Posterior cingulate gyrus (tissue), 11 donors: ENCODE measurements at places on chromosomes 4 and X.

DNA sequence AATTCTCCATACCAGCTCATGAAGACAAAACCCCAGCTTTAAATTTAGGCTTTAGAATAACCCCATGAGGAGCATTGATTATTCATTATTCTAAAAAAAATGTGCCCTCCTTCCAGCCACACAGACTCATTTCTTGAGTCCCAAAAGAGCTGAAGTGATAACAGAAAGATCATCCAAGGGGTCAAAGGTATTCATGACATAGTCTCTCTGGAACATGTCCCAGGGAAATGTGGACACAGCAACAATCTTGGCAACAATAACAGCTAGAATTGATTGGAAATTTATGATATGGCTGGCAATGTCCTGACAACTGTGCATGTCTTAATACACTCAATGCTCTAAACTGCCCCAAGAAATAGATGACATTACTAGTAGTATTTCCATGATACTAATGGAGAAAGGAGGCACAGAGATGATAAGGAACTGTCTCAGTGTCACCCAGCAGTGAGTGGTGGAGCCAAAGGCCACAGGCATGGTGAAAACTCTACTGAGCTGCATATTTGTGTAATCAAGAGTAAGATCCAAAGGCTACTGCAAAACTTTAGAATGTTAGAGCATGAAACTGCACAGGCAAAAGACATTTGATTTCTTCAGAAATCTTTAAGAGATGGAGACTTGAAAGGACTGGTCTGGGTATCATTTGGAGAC lies 37.3 kb upstream of the XAGE1B start:
- no peak for DNase-seq

DNA sequence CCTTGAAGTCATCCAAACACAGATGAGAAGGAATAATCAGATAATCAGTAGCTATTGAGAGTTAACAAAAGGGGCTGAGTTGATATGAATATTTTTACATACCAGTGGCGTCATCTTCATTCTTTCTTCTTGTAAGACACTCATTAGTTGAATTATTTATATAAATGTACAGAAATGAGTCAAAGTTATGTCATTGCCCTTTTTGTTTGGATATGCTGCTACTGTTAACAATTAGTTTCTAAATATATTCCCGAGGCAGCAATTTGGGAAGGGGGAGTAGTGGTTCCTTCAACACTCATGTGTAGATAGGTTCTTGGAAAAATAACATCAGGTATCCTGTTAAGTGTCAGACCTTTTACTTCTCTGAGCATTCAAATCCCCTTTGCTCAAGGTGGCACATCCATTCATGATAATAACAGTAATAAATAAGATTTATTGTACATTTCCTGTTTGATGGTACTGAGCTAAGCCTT lies 436.6 kb downstream of the SPRY1 start:
- DNase-seq, result no peak

DNA sequence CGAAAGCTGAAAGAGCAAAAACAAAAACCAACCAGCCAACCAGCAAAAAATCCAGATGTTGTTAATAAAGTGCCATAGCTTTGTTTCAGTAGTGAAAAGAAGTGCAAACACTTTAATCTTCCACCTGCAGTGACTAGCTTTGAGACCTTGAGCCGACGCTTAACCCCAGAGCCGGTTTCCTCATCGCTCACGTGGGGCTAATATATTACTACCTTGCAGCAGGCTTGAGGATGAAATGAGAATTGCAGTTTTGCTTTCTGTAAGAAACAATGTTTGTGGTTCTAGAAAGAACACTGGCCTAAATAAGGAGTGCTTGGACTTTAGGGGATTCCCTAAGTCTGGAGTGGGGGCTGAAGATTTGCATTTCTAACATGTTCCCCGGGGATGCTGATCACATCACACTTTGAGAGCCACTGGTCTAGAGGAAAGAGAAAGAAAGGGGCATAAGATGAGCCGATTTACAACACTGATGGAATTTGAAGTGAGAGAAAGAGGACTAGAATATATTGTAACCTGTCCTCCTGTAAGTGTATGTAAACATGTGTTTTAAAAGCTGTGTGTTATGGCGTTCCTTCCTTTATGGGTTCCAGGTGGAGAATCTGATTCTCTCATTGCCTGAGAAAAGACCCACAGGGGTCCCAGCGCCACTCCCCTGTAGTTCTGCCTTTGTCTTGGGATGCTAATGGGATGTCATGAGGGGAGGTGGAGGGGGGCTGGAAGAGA lies 1.4 kb downstream of the FGF2 start:
- DNase-seq, result no peak

GRCh38 chrX:136963973-136964372 lies 69.8 kb downstream of the GPR101 start:
- DNase-seq, result no peak

- DNase-seq, result no peak
These were observed 20.9 kb downstream of the SGMS2 start for GRCh38 chr4:107845681-107846080.

GRCh38 chrX:40331762-40332161 lies 234.0 kb upstream of the BCOR start:
- no peak for DNase-seq

DNA sequence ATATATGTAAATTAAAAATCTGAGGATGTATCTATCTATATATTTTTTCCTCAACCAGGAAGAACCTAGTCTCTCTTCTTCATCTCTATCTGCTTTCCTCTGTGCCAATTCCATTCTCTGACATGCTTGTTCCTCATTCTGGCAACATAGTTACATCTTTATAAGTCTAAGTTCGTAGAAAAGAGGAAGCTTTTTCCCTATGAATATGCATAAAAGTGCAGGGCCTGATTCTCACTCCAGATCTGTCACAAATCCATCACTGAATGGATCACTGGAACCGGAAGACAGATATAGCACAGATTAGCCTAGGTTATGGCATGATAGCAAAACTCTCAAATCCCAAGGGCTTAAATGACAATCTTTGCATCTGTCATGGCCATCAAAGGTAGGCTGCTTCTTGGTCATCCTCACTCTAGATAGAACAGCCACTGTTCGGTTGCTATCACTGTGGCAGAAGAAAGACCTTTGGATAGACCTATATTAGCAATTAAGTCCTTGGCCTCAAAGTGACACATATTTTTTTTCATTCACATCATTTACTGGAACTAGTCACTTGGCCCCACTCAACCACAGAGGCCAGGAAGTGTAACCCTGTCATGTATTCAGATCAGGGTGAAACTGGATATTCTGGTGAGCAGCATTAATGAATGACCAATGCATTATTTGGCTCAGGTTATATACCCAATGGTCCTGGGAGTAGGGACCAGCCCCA lies 22.2 kb downstream of the DTHD1 start:
- DNase-seq, result no peak

GRCh38 chrX:12145402-12145801 lies 7.1 kb downstream of the FRMPD4 start:
- no peak for DNase-seq

- no peak for DNase-seq
These were observed 521.8 kb upstream of the DIPK2B start for GRCh38 chrX:45722471-45722870.

- no peak for DNase-seq
These were observed 159.3 kb downstream of the DCAF12L1 start for GRCh38 chrX:126393284-126393683.

GRCh38 chr4:5003372-5003857 lies 15.8 kb downstream of the CYTL1 start:
- no peak for DNase-seq

DNA sequence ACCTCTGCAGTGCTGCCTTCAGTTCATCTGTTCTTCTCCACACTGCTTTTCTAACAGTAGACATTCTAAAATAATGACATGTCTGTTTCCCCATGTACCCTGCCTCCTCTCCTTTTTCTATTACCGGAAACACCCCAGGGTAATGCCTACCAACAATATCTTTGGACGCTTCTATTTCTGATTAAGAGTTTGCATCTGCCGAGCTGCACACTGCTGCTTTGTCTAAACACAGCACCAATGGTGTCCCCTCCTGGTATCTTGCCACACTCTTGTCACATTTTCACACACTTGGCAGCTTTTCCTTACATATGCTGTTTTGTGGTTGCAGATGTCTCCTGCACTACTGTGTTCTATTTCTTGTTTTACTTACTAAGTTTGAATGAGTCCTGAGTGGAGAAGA lies 288.8 kb downstream of the GRIA2 start:
- no peak for DNase-seq

DNA sequence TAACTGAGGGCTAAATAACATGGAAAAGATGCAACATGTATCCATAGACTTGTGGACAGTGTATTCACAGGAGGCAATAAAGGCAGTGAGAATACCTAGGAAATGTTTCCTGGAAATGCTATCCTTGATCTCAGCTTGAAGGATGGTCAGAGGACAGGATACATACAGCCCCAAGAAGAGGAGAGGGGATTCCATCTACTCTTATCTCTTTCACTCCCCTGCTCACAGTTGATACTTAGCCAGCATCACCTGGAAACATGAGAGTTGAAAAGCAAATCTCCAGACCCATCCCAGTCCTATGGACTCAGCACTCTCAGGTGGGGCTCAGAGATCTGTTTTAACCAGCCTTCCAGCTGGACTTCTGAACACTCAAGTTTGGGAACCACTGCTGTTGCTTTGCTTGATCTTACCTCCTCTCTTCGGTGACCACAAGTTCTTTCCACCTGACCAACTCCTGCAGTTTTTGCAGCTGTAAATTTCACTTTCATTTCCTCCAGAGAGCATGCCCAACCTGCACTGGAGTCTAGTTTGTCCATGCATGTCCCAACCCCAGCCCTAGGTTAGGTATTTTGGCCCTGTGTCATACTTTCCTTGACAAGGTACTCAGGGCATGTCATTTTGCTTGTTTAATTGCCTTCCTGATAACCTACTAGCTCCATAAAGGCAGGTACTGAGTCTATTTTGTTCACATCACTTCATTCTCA lies 10.4 kb downstream of the RELL1 start:
- no peak for DNase-seq

DNA sequence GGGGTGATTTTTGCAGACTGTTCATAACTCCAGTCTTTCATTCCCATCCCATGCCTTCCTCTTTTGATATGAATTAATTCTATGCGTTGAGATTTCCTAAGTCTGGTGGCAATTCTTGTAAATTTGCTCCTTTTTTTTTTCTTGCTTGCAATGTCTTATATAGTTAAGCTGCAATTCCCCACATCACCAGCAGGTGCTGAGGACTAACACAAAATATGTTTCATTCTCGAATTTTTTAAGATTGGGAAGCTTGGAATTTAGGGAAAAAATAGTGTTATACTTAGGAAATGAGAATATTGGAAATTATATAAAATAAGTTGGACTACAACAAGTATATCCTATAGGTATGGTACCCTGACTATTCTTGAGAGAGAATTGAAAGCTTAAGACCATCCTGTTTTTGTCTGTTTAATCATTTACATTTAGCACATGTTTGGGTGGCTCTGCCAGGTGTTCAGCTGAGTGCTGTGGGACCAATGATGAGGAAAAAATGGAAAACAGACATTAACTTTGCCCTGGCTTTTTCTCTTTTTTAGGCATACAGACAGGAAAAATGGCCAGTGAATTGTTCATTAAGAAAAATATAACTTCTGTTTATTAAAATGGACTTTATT lies 30.2 kb downstream of the AFF2 start:
- no peak for DNase-seq

DNA sequence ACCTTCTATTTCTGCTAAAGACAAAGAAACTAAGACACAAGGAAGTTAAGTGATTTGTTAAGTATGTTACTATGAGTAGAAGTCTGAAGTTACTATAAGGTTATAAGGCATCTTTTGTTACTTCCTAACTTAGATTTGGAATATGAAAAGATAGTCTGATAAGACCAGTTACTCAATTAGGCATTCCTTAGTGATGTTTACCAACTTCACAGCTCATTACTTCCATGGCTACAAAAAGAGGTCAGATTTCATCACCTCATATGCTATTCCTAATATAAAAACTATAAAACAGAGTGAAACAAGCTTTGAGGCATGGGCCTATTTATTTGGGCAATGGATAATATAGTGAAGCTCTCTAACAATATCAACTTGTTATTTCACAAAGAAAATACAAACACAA lies 143.1 kb downstream of the TBCK start:
- no peak for DNase-seq

DNA sequence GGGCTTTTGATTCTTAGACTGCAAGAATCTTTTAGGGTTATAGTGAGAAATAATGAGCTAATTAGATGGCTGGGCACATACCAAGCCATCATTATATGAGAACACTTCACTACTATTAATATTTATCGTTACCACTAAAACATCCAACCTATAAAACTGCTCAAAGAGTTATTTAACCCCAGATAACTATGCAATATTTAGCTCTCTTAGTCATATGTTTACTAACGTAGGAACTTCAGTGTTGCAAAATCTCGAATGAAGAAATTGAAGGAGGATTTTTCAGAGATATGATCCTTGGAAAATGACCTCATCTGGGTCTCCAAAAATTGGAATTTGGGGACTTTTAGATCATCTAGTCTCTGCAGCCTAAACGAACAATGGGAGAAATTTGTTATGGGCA lies 265.0 kb upstream of the RPS6KA3 start:
- DNase-seq, result no peak

DNA sequence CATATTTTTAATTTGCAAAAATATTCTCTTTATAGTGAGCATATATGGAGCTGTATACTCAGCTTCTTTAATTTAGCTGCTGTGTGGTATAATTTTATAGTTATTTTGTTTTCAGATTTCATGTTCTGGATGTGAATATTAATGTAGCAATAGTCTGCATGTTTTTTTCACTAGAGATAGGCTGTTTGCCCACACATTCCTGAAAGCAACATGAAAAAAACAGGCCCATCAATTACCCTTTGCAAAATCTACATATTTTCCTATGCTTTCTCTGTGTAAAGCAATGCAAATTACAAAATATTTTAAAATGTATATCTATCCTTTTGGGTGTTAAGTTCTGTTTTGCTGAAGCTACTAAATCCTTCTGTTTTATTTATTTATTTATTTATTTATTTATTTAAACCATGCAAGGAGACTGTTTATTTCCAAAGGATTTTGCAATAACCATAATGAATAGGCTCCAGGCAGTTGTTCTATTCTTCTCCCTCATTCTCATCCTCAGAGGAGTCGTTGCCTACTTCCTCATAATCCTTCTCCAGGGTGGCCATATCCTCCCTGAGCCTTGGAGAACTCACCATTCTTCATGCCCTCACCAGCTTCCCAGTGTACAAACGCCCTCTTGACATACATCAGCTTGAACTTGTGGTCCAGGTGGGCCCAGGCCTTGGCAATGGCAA lies 277.1 kb downstream of the ANKRD50 start:
- DNase-seq, result no peak

GRCh38 chr4:38788317-38788716 lies 5.5 kb upstream of the TLR10 start:
- no peak for DNase-seq

DNA sequence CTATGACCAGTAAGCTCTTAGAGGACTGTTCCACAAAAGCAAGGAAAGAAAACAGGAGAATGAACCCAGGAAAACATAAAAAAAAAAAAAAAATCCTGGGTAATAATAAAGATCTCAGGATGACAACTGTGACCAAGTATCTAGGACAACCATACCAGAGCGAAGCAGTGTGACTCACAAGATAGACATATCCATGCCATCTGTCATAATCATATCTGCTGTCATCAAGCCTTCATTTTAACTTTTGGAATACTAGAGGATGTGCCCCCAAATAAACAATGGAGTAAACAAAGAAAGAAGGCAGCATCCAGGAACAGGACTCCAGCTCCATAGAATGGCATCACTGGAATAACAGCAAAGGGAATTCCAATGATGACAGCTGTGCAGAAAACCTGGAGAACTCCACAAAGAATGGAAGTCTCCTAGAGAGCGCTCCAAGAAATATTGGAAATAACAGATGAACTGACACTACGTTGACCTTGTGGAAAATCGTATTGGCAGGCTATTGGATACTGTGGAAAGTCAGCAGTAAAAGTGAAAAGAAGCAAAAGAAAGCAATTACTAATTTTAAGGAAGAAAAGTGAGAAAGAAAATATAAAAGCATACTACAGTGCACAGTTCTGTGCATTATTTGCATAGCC lies 35.3 kb downstream of the HPGDS start:
- no peak for DNase-seq
